ENCODE measurements at places on chromosomes 7 and 10.

GRCh38 chr7:148807436-148807835, 76.7 kb downstream of the EZH2 start:
- no peak for DNase-seq

GRCh38 chr10:49187950-49188761, at the start of gene TMEM273:
TSS of gene TMEM273 (minus strand) at chr10:49188391. CDS start at chr10:49188336, 55 bp downstream.
- peak; percentile 51 for DNase-seq

GRCh38 chr10:11573497-11573896, 38.0 kb downstream of the USP6NL start:
- no peak for DNase-seq

- DNase-seq: no peak
Observed at GRCh38 chr10:27457261-27457945, 46.7 kb upstream of the RAB18 start.

- no peak for DNase-seq
Observed at GRCh38 chr7:27151341-27151930, 947 bp downstream of the HOXA3 start.
